Activated T-cell treated with anti-CD3 and anti-CD28 coated beads for 4 hours (primary cell): ENCODE measurements at places on chromosomes 3 and 15.

- DNase-seq, result no peak
Observed at GRCh38 chr3:100696161-100696560, 13.1 kb upstream of the TFG start.

GRCh38 chr15:83170474-83171165 is 37.0 kb downstream of the HDGFL3 start:
- DNase-seq, result no peak

- DNase-seq, result no peak
Observed at GRCh38 chr3:3353153-3353552, 173.7 kb upstream of the CRBN start.

- no peak for DNase-seq
Observed at GRCh38 chr3:10986592-10986991, 6.0 kb upstream of the SLC6A1 start.

- no peak for DNase-seq
Observed at GRCh38 chr3:17546500-17547255, 195.8 kb downstream of the TBC1D5 start.

- no peak for DNase-seq
Observed at GRCh38 chr3:190016966-190017365, 103.7 kb downstream of the P3H2 start.

DNA sequence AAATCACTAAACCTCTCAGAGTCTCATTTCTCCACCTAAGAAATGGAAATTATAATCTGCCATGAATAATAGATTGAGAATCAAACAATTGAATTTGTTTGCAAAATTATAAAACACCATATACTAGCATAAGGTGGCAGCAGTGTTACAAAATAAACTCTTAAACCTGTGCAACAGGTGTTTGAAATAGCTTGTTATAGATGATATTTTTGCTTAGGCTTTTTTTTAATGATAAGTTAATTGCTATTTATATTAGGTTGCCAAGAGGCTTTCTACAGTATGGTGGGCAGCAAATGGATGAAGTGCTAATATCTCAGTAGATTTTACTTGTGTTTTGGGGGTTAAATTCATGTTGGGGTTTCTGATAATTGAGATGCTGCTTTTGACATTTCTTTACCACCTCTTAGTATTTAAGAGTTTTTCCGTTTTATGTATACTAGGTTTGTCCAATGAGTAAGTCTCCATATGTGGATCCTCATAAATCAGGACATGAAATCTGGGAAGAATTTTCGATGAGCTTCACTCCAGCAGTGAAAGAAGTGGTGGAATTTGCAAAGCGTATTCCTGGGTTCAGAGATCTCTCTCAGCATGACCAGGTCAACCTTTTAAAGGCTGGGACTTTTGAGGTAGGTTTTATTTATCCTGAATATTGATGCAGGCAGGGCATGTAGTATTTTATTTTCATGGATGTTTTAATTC is 19.6 kb downstream of the NR1D2 start:
- no peak for DNase-seq

GRCh38 chr3:115814778-115815380 is 191.6 kb downstream of the GAP43 start:
- peak; percentile 71 for DNase-seq

DNA sequence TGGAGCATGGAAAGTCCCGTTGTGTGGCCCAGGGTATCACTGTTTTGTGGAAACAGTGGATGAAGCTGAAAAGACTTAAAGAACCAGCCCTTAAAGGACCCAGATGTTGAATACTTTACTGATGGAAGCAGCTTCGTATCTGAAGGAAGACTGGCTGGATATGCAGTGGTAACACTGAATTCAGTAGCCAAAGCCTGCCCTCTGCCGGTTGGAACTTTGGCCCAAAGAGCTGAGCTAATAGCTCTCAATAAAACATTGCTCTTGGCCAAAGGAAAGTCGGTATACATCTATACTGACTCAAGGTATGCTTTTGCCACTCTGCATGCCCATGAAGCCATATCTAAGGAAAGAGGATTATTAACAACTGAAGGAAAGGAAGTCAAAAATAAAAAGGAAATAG is 885.4 kb downstream of the PDCD6IP start:
- DNase-seq, result no peak

- no peak for DNase-seq
Observed at GRCh38 chr15:50798684-50799083, 33.2 kb upstream of the SPPL2A start.

DNA sequence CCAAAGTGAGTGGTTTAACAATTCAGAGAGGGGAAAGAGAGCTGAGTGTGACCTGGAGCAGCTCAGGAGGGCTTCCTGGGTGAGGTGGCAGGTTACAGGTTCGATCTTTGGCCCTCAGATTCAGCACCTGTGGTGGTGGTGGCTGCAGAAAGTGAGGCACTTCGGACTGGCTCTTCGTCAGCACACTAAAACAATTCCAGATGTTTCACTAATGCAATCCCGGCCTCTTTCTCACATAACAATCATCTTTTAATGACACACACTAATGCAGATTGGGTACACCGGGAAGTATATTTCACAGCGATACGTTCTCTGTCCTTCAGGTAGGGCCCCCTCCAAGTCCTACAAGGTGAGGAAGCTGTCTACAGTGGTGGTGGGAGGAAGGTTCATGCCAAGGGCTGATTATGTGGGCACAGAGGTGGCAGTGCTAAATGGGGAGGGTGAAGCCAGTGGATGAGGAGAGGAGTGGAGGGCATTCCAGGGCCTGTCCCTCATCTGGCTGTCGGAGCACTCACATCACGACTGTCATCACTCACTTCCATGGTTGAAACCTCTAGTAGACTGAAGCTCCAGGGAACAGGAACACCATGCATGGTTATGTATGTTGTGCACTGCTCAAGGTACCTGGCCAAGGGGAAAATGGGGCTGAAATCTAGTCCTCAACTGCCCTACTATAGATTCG is 171.1 kb downstream of the RAB11A start:
- no peak for DNase-seq

- DNase-seq, result no peak
Observed at GRCh38 chr15:78075490-78076230, 1.9 kb downstream of the TBC1D2B start.

GRCh38 chr3:60010781-60011180 is 961.0 kb upstream of the CFAP20DC start:
- DNase-seq, result peak; percentile 33

DNA sequence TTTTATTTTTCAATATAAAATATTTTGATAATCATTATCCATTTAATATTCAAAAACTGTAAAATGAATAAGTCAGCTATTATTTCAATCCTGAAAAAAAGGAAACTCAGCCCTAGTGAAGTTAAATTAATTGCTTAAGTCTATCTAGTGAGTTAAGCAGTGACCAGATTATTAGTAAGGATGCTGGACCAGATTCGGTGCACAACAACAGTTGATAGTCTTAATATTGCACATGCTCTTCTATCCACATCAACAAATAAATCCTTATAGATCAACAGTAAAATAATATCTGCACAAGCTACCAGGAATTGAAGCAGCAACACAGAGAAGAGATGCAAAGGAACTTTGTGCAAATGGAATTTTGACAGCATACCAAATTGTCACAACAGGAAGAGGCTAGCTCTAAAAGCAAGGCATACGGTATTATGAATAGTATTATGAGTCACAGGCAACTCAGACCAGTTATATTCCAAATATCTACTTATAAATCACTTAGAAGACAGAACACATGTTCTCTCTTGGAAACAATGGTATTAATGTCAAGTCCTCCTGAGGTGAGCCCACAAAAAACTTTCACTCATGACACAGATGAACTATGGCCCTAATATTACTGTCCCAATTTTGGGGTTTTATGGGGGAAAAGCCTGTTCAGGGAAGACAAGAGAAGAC is 24.9 kb downstream of the VPS13C start:
- DNase-seq, result no peak

DNA sequence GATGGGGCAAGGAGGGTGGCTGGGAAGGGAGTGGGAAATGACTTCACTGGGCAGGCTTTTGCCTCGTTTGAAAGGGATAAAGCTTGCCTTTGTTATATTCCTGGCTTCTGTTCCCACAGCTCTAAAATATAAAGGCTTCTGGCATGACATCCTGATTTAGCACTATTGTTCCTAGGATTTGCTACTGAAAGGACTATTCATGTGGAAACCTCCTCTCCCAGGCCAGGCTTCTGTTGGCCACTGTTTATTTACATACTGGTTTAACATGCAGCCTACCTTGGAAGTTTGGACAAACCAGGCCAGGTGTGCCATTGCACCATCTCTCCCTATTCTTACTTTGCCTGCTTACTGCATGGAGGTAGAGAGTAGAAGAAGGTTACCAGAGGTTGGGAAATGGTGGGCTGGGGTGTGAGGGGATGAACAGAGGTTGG is 2.4 kb upstream of the LMCD1 start:
- no peak for DNase-seq

- DNase-seq, result no peak
Observed at GRCh38 chr3:190486908-190487607, 26.8 kb upstream of the IL1RAP start.

DNA sequence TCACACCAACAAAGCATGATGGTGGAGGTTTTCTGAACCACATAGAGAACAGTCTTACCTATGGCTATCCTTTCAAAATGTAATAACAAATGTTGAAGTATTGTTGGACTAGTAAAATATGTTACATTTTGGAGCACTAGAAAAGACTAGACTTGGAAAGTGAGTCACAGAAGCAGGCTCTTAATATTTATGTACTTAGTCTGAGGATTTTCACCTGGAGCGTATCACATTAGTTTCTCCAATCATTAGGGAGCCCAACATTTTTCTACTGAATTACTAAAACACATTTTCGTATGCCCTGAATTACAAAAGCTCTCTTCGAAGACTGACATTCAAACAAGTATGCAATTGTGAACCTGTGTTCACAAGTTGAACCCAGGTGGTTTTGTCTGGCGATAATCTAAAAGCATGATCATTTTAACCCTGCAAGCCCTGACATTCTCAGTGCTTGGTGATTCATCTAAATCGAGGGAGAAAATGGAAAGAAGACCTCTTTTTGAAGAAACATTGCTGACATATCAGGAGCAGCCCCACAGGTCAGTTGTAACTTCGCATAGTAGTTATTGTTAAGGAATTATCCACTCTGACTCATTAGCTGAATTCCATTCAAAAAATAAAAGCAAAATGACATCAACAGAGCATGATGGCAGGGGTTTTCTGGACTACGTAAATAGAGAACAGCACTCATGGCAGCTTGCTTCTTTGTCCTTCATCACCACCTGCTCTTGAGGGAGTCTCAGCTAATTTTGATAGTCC is 679.8 kb upstream of the NECTIN3 start:
- DNase-seq, result no peak

- DNase-seq, result no peak
Observed at GRCh38 chr3:12392101-12392878, 92.0 kb upstream of the TSEN2 start.

GRCh38 chr3:97979610-97980009 is 7.4 kb upstream of the RIOX2 start:
- DNase-seq, result no peak

- no peak for DNase-seq
Observed at GRCh38 chr15:65819563-65819960, 27.5 kb upstream of the DENND4A start.

- DNase-seq, result no peak
Observed at GRCh38 chr3:175601521-175601920, 742.4 kb downstream of the NAALADL2 start.

- DNase-seq, result no peak
Observed at GRCh38 chr3:147513785-147514184, 104.6 kb downstream of the ZIC1 start.

- no peak for DNase-seq
Observed at GRCh38 chr3:42229942-42230688, 35.9 kb downstream of the CCK start.

GRCh38 chr3:38578551-38578950 is 70.9 kb downstream of the SCN5A start:
- DNase-seq, result no peak
